ENCODE measurements at places on chromosomes 4 and X.

- no peak for DNase-seq
Observed at GRCh38 chr4:141375855-141376254, 155.2 kb downstream of the ZNF330 start.

GRCh38 chrX:153420851-153421599 is 9.8 kb downstream of the ZFP92 start:
- no peak for DNase-seq

DNA sequence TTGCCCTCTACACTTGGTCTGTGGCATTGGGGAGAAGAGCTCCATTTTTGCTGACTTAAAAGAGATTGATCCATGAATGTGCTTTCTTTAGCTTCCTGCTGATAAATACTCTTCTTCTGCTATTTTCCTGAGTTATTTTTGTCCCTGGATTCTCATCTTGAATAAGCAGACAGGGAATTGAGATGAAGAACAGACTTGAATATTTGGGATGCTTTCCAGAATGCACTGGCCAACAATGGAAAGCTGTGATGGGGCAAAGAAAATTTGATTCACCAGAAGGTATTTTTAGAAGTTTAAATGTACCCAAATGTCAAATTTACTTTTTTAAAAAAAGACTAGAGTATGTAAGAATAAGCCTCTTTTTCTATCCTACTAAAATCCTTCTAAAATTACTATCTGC is 309.9 kb upstream of the PPP1R2C start:
- no peak for DNase-seq

GRCh38 chrX:3263681-3264126 is 82.7 kb downstream of the MXRA5 start:
- DNase-seq: no peak

DNA sequence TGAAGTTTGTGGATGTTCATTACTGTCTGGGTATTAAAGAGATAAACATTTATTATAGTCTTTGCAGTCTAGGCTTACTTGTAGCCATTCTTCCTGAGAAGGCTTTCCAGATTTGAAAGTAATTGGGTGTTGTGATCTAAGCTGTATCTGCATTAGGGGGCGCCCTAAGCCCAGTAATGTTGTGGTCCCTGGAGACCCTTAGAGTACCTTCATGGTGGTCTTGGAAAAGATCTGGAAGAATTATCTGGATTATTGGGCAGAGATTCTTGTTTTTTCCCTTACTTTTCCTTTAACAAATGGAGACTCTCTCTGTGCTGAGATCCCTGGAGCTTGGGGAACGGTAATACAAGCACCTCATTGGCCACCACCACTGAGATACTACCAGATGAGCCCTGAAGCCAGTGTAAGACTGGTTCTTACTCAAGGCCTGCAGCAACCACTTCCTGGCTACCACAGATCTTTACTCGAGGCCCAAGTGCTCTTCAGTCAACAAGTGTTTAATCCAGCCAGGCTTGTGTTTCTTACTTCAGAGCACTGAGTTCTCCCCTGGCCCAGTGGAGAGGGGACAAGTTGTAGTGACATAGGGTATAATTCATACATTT is 63.1 kb downstream of the RTL3 start:
- no peak for DNase-seq
